ENCODE measurements at places on chromosomes 11 and 22.

- no peak for DNase-seq
Measured at GRCh38 chr22:30205281-30206115, 41.1 kb downstream of the LIF start.

DNA sequence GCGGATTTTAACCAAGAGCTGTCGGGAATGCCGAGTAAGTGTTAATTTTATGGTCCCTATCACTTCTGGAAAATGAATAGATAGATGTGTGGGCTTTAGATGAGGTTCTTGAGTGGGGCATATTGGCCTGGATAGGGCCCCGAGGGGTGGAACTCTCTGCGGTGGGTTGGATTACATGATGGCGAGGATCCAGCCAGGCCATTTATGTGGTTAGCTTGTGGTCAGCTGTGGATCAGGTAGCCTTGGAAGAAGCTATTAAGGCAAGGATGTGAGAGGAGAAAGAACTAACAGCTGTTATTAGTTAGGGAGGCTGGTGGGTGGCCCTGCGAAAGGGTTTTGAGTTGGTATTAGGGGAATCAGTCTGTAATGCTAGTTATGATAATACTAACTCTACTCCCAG is 268.4 kb downstream of the NELL1 start:
- no peak for DNase-seq

- DNase-seq = no peak
Measured at GRCh38 chr11:58564231-58564630, 11.4 kb downstream of the LPXN start.

DNA sequence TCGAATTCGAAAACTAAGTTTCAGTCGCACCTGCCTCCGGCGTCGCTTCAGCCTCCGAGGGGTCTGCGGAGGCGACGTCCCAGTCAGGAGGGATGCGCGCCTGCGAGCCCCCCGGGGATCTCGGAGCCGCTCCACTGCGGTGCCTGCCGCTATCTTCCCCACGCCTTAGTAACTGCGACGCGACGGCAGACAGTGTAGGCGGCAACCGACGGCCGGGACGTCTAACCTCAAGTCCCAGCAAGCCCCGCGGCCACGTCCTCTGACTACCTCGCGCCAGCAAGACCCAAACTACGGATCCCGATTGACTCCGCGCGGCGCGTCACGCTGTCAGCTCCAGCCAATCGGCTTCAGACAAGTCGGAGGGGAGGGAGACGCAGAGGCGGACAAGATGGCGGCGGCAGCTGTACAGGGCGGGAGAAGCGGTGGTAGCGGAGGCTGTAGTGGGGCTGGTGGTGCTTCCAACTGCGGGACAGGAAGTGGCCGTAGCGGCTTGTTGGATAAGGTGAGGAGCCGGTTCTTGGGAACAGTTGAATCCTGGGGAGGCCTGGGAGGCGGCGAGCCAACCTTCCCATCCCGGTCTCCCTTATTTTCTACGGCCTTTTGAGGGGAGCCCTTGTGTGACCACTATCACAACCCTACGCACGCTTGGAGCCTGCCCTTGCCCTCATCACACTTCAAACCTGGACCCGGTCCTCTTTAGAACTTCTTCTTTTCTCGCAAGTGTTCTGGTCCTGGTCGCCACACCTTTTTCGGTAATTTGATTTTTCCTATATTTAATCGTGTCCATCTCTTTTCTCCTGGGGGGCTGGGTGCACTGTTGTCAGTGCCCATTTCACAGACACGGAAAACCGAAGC is at the start of the genes SPCS2 and XRRA1:
SPCS2 (plus strand) TSS at position 369 of the 855 bp plus-strand sequence; CDS start at position 389, 20 bp downstream.
XRRA1 (minus strand) TSS at position 194 of the 855 bp plus-strand sequence. CDS start 8,213 bp downstream, outside the sequence.
- peak; percentile 99 for DNase-seq

- no peak for DNase-seq
Measured at GRCh38 chr11:73048446-73048845, 93.7 kb downstream of the FCHSD2 start.

- DNase-seq = no peak
Measured at GRCh38 chr11:13896175-13896980, 66.1 kb upstream of the SPON1 start.

DNA sequence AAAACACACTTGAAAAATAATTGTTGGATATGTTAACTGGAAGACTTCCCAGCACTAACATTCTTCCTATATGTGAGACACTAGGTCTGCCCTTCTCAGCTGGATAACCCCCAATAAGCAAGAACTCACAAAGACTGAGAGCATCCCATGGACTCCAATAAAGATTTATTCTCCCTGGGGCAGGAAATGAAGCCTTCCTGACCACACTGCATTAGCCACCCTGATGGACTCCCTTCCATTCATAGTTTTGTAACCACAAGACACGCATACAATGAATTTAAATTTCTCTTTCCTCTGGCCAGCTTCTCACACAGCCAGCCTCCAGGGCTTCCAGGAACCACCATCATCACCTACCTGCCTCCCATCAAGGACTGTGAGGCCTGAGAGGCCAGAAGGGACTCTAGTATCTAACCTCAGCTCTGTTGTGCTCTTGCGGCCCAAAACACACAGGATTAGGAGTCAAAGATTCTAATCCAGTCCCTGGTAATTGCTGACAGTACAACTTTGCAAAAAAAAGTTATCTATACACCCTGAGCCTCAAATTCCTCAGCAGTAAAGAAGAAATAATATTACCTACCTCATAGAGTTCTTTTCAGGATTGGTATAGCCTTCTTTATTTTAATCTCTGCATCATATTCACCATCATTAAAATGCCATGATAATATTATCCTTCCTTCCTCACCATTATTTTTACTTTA is 45.6 kb upstream of the GDPD4 start:
- no peak for DNase-seq

DNA sequence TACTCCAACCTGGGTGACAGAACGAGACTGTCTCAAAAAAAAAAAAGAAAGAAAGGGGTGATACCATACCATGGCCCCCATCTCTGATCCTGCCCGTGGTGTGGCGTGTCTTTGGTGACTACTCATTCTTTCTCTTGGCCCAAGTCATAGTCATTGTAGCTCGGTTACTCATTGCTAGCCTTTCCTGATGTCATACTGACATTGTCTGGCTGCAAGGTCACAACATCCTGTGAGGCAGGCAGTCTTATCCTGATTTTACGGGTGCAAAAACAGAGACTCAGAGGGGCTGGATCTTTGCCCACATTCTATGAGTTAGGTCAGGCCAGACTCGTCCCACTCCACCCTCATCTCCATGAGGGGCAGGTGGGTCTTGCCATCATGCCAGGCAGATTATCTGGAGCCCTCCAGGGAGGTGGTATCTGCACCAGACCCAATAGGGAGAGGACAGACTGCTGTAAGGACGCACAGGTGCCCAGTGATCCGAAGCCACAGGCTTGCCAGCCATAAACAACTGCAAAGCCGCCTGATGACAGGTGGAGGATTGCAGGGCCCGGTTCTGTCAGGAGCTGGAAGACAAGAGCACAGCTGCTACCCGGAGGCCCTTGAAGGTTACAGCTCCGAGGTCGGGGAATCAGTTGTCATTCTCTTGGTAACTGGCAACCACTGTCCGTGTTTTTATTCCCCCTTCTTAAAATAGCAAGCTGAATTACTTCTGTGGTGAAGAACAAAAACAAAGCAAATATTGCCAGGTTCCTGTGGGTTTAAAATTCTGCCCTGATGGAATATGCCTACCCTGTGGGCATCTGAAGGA is 13.8 kb downstream of the TOM1 start:
- DNase-seq = peak; percentile 12

DNA sequence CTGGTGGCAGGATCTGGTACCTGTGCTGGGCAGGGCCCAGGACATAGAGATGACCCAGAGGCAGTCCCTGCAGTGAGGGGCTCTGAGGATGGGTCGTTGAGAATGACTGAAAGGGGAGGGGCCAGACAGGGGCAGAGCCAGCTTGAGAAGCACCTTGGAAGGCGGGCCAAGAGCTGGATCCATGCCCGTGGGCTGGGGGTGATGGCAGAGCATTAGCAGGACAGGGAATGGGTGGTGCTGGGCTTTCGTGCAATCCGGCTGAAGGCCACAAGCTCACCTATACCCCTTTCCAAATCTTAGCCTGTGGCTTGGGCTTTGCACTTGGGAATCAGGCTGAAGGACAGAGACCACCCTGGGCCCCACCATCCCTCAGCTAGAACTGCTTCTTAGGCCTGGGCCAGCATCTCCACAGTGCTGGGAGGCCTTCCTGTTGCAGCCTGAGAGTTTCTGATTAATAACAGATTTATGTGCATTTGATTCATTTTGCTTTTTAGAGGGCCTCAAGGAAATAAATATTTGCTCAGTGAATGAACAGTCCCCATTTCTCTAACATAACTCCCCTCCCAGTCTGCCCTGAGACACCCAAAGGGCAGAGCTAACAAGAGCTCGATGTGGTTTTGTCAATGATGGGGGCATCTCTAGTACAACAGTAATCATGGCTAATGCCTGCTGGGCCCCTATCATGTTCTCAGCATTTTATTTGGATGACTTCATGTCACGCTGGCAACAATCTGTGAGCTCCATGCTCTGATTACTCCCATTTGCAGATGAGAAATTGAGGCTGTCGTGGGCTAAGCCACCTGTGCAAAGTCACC is 39.3 kb downstream of the RIBC2 start:
- DNase-seq = no peak

GRCh38 chr22:33095661-33096060 is 37.5 kb upstream of the SYN3 start:
- DNase-seq = no peak

GRCh38 chr11:66716996-66717395 is 12.0 kb downstream of the SPTBN2 start:
- DNase-seq = no peak

DNA sequence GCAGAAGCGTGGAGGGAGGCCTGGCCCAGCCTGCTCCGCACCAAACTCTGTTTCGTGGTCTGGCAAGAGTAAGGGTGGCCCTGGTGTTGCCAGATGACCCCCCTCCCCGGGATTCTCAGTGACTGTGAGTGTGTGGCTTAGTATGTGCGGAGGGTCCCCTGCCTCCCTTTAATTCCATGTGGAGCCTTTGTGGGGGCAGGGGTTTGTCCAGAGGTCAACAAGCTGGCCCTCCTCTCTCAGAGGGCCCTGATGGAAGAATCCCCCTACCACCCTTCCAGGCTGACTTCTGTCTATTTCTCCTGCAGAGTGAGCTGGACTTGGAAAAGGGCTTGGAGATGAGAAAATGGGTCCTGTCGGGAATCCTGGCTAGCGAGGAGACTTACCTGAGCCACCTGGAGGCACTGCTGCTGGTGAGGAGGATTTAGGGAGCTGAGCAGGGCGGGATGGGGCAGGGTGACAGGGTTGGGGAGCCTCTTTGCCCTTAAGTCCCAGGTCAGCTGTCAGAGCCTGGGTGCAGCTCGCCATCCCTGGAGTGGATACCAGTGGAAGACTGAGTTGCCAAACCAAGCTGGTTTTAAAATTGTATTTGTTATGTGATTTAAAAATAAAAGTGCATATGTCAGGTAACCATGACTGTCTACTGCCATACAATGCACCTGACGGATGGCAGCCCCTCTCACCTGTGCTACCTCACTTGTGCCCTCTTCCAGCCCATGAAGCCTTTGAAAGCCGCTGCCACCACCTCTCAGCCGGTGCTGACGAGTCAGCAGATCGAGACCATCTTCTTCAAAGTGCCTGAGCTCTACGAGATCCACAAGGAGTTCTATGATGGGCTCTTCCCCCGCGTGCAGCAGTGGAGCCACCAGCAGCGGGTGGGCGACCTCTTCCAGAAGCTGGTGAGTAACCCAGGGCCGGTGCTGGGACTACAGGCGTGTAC is 80.6 kb downstream of the BCR start:
- no peak for DNase-seq

DNA sequence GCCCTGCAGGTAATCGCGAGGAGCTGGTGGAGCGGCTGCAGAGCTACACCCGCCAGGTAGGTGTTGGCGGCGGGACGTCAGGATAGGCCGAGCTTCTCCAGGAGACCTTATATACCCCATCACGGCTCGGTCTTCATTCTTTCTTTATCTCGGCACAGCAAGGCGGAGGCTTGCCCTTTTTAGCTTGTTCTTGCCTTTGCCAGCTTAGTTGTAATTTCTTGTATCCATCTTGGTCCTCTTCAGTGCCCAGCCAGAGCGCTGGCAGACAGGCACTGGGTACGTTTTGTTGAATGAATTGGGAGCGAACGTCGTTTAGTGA is 459 bp downstream of the SF3B2 start:
- no peak for DNase-seq

DNA sequence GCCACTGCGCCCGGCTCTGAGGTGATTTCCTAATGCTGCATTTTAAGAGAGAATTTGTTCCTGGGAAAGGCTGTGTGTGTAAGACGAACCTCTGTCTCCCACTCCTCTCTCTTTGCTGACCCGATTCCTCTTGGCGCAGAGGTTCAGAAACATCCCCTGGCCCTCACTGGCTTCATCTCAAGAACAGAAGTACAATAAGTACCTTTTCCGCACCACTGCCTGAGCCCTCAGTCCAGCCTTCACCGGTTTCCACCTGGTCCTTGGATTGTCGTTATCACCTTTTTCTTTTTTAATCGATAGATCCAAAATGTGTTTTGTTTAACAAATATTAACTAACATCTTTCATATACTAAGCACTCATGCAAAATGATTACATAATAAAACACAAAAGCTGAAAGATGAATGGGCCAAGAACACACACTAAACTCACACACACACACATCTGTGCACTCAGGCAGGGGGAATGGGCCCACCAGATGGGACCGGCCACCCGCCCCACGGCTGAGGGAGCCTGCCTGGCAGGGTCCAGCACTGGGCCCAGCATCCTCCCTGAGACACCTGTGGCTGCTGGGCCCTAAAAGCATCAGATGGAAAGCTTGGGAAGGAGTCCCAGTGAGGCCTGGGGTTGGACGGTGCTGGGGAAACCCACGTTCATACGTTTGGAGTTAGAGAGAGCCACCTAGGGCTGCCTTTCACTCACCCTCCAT is 50.4 kb upstream of the A4GALT start:
- DNase-seq = no peak

DNA sequence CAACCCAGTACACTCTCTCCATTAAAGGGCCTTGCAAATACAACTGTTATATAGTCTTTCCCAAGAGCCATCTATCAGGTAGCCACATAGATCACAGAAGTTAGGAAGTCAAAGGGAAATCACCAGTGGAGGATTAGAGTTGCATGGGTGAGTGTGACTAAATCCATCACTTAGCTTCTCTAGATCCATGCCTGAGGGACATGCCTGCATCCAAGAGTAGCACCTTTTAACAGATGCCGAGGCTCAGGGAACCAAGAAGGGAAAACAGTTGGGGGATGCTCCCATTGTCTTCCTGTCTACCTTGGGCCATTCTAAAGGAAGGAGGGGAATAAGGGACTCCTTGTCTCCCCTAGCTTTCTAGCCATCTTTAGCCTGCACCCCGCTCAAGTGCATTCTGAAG is 77.9 kb downstream of the XRRA1 start:
- DNase-seq = no peak

DNA sequence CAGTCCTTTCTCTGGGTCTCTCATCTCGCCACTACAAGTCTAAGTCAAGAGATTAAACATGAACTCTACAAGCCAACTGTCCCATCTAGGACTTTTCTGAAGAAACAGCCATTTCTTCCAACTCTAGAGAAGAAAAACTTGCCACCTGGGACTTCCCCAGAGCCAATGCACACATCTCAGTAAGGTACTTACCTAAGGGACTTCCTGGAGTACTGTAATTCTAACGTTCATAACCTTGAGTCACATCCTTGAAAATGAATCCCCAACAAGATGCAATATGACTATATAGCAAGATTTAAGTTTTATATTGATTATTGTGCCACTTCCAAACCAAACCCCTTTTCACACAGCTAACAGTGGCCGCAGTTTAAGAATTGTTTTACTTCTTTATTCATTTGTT is 11.9 kb upstream of the ISX start:
- DNase-seq = no peak

Measured in glutamatergic neuron (in vitro differentiated cells).